ENCODE measurements at places on chromosomes 2 and 18.

DNA sequence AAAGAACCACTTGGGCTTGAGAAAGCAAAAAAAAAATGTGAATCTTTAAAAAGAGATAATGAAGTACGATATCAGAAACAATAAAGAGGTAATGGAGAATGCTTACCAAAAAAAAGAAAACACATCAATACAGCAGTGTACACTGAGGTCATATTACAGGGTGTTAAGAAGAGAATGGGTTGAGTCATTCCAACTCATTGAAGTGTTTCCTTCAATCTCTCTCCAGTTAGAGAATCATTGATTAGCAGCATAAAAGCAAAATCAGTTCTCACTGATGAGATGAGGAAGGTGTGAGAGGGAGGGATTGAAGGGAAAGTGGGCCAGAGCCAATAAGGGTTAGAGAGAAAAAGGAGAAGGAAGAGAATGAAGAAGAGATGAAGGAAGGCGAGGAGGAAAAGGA is 43.9 kb upstream of the SGPP2 start:
- no peak for DNase-seq

DNA sequence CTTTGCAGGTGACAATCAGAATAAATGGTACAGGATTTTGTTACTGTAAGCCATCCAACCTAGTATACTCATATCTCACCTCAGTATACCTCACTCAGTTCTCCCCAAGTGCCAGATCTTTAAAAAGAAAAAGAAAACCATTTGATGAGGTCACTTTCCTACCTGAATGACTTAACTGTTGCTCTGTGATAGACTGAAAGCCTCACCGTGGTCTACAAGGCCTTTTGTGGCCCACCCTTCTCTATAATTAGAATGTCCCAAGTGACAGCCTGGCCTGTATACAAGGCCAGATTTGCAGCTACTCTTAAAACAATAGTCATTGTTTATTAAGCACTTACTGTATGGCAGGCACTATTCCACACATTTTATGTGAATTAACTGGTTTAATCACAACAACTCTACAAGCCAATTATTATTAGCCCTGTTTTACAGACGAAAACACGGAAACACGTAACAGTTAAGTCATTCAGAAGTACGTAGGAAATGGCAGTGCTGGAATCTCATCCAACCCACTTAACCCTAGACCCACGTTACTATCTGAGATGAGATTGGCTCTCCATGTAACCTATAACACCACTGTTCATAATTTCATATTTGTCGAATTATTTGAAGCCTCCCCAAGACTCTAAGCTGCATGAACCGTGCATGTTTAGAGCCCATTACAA is 28.3 kb downstream of the PKP4 start:
- no peak for DNase-seq

GRCh38 chr2:79977792-79978191 is 326.8 kb downstream of the LRRTM1 start:
- no peak for DNase-seq

DNA sequence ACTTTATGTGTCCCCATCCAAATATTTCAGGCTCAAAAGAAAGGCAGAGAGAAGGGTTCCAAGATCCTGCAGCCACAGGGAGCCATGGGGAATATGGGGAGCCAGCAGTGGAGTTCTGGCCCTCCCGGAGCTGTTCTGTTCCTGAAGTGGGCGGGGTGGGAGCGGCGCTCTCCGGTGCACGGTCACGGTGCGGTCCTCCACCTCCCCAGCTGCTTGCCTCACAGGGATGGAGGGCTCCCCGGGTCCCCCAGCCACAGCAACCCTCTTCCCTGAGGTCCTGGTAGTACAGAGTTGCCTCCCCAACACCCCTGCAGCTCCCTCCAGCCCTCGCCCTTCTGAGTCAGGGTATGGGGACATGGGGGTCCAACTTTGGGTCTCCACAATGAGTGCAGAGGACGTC is 26.2 kb upstream of the SNED1 start:
- no peak for DNase-seq

DNA sequence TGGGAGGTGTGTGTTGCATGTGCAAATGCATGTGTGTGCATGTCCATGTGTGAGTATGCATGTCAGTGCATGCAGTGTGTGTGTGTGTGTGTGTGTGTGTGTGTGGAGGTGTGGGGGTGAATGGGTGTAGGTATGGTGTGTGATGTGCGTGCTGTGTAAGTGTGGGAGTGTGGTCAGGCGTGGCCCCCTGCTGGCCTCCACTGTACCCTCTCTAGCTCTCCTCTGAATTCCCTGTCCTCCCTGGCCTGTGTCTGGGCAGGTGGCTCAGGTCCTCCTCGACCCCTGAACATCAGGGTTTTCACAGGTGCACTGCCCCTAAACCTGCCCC is 230.2 kb downstream of the CELF4 start:
- no peak for DNase-seq

- DNase-seq: no peak
Observed at GRCh38 chr2:75022516-75022915, 64.1 kb downstream of the POLE4 start.

DNA sequence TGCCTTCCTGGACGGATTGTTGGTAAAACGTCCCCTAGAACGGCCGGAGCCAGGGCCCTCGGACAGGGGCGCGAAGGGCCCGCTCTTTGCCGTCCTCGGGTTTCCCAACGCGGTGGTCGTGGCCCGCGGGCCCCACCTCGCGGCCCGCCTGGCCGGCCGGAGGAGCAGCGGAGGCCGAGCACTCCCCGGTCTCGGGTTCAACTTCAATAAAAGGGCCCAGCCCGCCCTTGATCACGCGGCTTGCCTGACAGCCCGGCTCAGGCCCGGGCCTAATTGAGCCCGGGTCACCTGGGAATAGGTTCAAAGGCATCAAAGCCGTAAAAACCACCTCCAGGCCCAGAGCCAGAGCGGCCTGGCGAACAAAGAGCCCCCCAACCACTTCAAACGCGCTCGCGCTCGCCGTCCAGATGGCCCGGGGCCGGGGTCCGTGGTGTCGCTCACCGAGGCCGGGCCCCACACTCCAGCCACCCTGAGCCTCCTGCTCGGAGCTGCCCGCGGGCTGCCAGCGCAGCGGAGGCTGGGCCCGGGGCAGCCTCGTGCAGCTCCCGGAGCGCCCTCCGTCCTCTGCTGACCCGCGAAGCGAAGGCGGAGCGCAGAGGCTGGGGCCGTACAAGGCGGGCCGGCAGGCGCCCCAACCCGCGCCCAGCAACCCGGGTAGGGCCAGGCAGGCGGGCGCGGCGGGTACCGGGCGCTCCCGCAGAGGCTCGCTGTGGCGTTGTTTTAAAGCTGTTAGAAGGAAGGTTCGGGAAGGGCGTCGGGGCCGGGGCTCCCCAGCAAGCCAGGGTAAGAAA is 1.1 kb upstream of the TWIST2 start:
- no peak for DNase-seq

DNA sequence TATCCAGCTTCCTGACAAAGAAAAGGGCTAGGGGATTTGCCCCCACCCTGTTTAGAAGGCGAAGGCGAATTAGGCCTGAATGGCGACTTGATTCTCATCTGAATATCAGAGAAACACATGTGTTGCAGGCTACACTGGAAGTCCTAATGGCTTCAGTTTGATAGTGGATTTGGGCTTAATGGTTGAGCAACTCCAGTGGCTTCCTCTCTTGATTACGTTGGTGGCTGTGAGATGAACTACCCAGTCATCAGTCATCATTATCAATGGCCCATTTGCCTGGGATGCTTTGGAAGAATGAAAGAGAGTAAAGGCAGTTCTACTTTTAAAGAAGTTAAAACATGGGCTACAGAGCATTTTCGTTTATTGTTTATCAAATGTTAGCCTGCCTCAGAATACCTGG is 60.9 kb upstream of the IL1R1 start:
- no peak for DNase-seq

GRCh38 chr2:84816426-84817026 is 64.4 kb downstream of the TRABD2A start:
- no peak for DNase-seq

GRCh38 chr2:149902081-149902480 is 314.5 kb upstream of the MMADHC start:
- DNase-seq: no peak

- no peak for DNase-seq
Observed at GRCh38 chr2:88764850-88765153, 73.3 kb downstream of the RPIA start.

DNA sequence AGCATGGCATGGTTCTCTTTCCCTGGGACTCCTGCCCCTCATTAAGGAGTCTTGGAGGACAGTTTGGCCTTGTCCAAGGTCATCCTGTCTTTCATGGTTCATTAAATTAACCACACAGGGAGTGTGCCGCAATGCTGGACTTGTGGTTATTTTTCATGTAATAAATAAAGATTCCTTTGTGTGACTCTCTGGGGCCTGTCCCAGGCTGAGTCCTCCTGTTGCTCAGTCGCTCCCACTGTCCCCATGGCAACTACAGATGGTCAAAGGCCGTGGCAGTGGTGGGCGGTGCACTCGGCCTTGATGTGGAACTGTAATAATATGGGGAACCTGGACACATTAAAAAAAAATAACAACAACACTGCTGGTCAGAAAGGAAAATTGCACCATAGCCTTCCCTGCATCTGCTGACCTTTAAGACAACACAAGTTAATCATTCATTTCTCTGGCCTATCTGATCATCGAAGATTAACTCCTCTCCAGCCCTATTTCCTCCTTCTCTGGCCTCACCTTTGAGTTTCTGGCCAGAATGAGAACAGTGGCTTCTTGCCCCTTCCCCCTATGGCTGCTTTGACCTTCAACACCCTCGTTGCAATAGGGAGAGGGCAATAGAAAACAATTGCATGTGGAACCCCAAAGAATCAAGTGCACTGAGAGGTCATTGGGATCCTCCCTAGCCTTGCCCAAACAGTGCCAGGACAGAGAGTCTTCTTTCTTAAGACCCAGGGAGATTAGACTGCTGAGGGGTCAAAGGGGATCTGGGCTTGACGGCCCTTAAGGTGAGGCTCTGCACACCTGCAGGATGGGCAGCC is 44.7 kb downstream of the PSD4 start:
- DNase-seq: no peak

GRCh38 chr2:26630669-26631360 is 10.4 kb downstream of the CIB4 start:
- DNase-seq: no peak

GRCh38 chr2:84643991-84644390 is 127.7 kb downstream of the DNAH6 start:
- no peak for DNase-seq

DNA sequence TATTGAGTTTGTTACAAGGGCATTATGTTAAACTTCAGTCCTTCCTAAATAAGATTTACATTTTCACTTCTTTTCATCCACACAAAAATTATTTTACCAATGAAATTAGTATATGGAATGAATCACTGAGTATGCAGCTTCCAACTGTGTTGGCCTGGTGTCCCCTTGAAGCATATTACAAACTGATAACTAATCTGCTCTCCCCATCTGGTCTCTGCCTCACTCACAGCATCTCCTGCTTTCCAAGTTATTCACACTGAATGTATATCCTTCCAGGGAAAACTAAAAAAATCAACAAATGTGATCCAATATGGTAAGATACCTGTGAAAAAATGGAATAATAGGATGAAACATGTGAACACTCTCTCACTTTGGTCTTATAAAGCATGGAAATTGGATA is 90.0 kb upstream of the NYAP2 start:
- DNase-seq: no peak

DNA sequence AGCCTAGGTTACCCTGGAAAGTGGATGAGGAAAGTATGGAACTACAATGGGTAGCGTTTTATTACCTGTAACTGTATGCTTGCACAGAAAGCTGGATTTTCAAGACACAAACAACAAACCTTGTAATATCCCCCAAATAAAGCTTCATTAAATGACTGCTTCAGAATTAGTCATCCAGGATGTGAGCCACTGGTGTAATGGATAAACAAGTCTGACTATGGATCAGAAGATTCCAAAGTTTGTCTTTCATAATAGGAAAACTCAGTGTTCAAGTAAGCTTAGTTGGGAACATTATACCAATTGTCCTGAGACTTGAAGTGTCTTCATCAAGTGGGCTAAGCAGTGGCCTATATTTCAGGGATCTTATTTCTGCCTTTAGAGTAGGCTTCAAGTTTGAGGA is 518.8 kb downstream of the LRP1B start:
- DNase-seq: no peak

DNA sequence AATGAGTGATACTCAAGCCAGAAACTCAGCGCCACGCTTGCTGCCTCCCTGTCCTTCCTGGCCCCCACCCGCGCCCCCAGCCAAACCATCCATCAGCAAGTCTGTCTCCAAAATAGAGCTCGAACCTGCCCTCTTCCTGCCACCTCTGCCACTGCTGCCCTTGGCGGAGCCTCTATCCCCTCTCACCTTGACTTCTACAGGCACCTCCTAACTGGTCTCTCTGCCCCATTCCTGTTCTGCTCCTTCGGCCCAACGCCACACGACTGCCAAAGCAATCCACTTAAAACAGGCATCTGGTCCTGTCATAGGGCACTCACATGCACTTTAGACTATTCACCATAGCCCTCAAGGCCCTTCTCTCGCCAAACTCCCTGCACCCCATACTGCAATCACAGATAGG is 210.3 kb upstream of the SMAD2 start:
- no peak for DNase-seq

- no peak for DNase-seq
Observed at GRCh38 chr2:234722176-234722575, 225.3 kb upstream of the ARL4C start.

- no peak for DNase-seq
Observed at GRCh38 chr2:209762563-209762962, 9.1 kb upstream of the UNC80 start.

DNA sequence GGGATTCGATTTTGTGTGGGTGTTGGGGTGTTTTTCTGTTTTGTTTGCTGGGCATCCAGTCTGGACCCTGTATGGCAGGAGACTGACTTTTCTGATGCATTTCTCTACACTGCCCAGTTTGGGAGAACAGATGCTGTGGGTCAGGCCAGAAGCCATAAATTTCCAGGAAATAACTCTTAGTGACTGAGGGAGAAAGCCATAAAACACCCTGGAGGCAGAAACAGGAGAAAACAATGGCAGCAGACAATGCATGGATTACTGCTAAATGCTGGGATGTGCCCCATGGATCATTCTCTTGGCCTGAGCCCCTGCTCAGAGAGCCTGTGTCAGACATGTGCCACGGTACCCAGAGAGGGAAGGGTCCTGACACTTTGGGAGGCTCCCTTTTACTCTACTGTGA is 133.6 kb upstream of the CAPN13 start:
- DNase-seq: no peak

- DNase-seq: no peak
Observed at GRCh38 chr2:218727502-218728165, 17.0 kb downstream of the TTLL4 start.

GRCh38 chr2:88556026-88556425 is 71.2 kb downstream of the EIF2AK3 start:
- no peak for DNase-seq

GRCh38 chr2:170141865-170142264 is 36.1 kb upstream of the MYO3B start:
- no peak for DNase-seq

DNA sequence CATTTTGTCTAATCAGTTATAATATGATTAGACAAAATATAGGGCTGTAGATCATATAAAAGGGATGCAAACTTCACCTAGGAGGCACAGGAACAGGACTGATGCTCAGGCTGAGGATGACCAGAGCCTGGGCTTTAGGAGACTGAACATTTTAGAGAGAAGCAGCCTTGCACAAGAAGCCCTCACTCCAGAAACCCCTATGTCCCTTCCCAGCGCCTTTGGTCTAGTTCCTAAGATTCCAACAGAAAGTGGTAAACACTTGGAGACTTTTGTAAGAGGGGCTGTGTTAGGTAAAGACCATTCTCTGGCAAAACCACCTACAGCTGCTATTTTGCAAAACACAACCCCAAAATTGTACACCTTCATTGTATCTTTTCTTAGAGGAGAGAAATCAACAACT is 33.2 kb downstream of the GPATCH11 start:
- DNase-seq: no peak

All from NCI-H510A (cell line).